ENCODE measurements at places on chromosomes 11 and 22.

- no peak for DNase-seq
These were observed 1.2 kb upstream of the DERL3 start for GRCh38 chr22:23840026-23840425.

DNA sequence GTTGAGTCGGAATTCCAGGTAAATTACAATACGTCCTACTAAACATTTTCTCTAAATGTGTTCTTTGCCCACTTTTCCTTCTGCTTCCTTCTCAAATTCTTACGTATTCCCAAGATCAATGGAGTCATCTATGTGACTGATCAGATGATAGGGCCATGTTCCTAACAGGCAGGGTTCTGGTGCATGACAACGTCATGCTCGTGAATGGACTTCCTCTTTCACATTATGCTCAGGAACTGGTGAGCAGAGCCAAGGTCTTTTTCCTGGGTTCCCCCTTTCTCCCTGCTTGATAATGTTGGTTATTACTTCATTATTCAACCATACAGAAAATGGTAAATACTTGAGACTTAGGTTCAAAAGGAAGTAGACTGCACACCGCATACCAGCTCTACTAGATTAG, 789.4 kb downstream of the OPCML start:
- no peak for DNase-seq

GRCh38 chr11:39221550-39222138, 2237.8 kb downstream of the LRRC4C start:
- DNase-seq, result no peak

DNA sequence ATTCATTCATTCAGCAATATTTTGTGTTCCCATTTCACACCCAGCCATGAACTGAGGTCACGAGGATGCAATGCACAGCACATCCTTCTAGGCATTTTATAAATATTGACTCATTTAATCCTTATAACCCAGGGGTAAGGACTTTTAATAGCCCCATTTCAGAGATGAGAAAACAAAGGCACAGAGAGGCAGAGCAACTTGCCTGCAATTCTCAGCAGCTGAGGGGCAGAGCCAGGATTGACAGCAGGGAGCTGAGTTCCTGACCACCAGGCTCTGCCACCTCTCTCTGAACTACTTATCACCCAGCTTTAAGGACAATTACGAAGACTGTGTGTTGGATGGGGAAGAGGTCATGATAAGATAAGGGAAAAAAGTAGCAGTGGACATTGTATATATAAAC, 12.8 kb upstream of the FGF3 start:
- DNase-seq, result no peak

GRCh38 chr11:118744046-118744445, 46.9 kb downstream of the DDX6 start:
- DNase-seq, result no peak

GRCh38 chr11:67691149-67691548, 16.7 kb upstream of the ALDH3B2 start:
- DNase-seq, result no peak

DNA sequence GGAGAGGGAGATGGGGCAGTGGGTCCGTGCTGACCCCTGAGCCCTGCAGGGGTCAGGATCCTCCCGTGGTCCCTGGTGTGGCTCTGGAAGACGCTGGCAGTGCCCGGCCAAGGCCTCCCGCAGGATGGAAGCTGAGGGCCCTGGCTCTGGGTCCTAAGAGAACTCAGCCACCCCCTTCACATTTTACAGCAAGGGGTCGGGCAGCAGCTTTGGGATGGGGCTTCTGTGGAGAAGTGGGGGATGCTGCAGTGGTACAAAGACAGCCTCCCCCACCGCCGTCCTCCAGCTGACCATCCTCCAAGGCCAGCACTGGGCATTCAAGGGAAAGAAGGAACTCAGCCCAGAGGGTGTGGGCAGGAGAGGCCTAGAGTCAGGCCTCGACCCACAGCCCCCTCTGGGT, 21.8 kb upstream of the CRYBB3 start:
- DNase-seq, result no peak

DNA sequence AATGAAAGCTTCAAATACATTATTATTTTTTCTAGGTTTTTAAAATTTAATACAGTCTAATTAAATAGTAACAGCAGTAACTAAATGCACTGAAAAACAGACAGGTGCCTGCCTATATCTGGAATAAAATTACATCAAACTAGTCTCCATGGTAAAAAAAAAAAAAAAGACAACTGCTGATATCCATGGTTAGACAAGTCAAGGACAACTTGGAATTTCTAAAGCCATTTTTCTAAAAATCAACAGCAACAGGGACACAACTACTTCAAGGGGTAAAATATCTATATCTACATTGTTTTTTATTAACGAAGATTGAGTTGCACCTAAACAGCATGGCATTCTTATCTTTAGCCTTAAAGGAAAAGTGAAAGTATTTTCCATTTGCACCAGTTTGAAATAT, 74.7 kb upstream of the VPREB1 start:
- no peak for DNase-seq

DNA sequence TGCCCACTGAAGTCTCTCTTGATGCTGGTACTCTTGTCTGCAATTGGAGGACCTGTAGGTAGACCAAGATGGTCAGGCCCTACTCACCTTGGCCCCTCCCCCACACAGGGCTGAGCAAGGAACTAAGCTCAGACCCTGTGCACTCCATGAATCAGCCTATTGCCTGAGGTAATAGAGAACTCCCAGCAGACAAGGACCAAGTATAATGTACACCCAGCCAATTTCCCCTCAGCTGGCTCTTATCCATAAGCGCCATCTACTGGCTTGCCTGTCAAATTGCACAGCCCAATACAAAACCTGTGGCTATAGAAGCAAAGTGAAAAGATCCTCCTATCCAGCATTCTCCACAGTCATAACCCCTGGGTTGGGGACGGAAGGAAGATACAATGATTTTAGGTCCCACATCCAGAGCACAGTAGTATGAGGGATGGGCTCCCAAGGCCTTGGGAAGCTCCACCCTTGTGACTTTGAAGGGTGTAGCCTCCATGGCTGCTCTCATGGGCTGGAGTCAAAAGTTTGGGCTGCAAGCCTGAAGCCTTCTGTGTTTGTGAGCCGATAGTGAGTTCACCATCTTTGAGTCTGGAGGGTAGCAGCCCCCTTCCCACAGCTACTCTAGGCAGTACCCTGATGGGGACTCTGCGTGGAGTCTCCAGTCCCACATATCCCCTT, 56.0 kb downstream of the GLYATL2 start:
- no peak for DNase-seq

Measured in NCI-H1417 treated with DMSO at 0.1 percent for 48 hours (cell line).